CD4-positive, CD25-positive, alpha-beta regulatory T cell (primary cell): ENCODE measurements at places on chromosomes 4 and X. TPM values are rescaled to one million over a fixed set of nuclear protein-coding genes. Genes with fewer than 3 reads are reported as not detected.

Gene DUSP9
- not detected for total RNA-seq

Gene MAGIX
- 0.57 TPM for total RNA-seq

Gene PASD1
- total RNA-seq, result not detected

GRCh38 chr4:165345666-165346417 lies 18.4 kb downstream of the MSMO1 start:
- DNase-seq, result no peak
- H3K36me3 ChIP-seq, result peaks cover 20% of the 10 kb centered on the region
- H3K27ac ChIP-seq, result no peak overlapping the region
- no peaks in the 10 kb centered on the region for H3K27me3 ChIP-seq
- H3K4me3 ChIP-seq, result no peak overlapping the region

DNA sequence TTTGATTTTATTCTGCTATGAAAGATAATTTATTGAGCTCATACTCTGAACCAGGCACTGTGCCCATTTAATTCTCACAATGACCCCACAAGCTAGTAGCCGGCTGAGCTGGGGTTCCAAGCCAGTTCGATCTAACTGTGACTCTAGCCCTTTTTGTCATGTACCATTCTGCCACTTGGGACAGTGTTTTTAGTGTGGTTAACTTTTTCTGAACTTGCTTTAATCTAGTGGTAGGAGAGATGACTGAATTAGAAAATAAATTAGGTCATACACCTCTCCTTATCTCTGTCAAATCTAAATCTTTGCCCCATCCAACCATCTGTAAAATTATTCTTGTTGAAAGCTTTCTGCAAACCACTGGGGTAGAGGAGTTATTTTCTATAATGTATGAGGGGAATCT lies 136.0 kb downstream of the CBR4 start:
- H3K36me3 ChIP-seq, result no peaks in the 10 kb centered on the region
- H3K27me3 ChIP-seq, result peaks cover 27% of the 10 kb centered on the region
- no peak overlapping the region for H3K27ac ChIP-seq
- no peak for DNase-seq
- no peak overlapping the region for H3K4me3 ChIP-seq
- H3K4me1 ChIP-seq, result no peaks in the 10 kb centered on the region

DNA sequence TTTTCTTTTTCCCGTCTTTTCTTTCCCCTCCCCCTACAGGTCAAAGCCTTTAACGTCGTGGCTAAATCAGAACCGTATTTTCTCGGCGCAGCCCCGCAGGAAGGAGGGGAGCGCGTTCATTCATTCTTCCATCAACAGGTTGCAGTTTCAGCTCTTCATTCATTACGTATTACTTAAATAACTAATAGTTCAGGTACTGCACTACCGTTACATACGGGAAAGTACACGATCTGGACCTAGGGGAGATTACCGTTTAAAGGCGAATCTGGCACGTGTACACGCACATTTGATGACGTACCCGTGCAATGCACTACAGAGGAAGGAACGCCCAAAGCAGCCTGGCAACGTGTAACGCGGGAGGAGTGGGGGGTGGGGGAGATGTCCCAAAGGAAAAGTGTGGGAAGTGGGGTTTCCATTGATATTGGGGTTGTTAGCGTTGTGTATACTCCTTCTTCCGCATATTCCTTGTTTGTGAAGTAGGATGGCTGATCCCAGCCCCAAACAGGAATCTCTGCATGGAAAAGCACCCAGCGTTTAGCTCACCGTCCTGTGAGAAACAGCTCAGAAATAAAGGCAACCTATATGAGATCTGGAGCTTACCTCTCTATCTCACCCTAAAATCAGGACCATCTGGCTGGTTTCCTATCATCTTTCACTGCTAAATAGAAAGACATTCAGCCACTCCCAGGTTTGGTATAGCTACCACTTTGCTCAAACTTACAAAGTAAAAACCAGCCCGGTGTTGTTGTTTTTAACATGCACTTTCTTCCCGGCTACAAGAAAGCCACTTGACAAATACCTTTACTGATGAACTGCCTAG lies 585 bp upstream of the SEC24D start:
- peaks cover 19% of the 10 kb centered on the region for H3K4me1 ChIP-seq
- H3K36me3 ChIP-seq, result peaks cover 12% of the 10 kb centered on the region
- peak overlapping the region; percentile 90 for H3K27ac ChIP-seq
- peak; percentile 1 for DNase-seq
- H3K27me3 ChIP-seq, result no peaks in the 10 kb centered on the region

GRCh38 chrX:107678957-107679740 lies 50.8 kb downstream of the PRPS1 start:
- H3K36me3 ChIP-seq, result no peaks in the 10 kb centered on the region
- DNase-seq, result peak; percentile 58
- peak overlapping the region; percentile 40 for H3K4me3 ChIP-seq
- peaks cover 51% of the 10 kb centered on the region for H3K4me1 ChIP-seq
- H3K27me3 ChIP-seq, result no peaks in the 10 kb centered on the region

- no peak overlapping the region for H3K4me3 ChIP-seq
- no peaks in the 10 kb centered on the region for H3K4me1 ChIP-seq
- no peaks in the 10 kb centered on the region for H3K36me3 ChIP-seq
- DNase-seq, result no peak
Measured at GRCh38 chrX:65488495-65488894, 46.1 kb downstream of the LAS1L start.

DNA sequence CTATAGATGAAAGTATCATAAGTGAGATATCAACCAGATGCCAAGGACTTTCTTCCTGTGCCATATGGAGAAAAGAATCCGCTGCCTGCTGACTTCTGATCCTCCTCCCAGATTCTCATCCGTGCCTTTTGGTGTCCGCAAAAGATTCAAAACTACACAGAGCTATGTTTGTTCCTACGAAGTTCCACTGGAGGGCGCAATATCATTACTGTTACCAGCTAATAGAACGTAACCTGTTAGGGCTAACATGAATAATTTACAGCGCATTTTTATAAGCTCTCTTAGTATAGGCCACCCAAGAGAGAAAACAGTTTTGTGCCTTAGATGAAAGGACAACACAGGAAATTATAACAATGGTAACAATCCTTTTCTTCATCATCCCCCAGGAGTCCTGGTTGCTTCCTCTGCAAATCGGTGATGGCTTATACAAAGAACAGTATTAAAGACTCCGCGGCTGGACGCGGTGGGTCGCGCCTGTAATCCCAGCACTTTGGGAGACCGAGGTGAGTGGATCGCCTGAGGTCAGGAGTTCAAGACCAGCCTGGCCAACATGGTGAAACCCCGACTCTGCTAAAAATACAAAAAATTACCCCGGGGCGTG lies 22.8 kb upstream of the CENPVL3 start:
- H3K27ac ChIP-seq, result no peak overlapping the region
- no peaks in the 10 kb centered on the region for H3K4me1 ChIP-seq
- H3K36me3 ChIP-seq, result no peaks in the 10 kb centered on the region
- peak; percentile 8 for DNase-seq
- no peak overlapping the region for H3K4me3 ChIP-seq
